ENCODE measurements at places on chromosomes 11 and 22.

GRCh38 chr11:11141065-11141464, 212.0 kb downstream of the CSNK2A3 start:
- no peak for DNase-seq

- no peak for DNase-seq
Observed at GRCh38 chr11:111836162-111836561, 35.2 kb downstream of the ALG9 start.

GRCh38 chr11:27254744-27255446, 108.1 kb downstream of the CCDC34 start:
- no peak for DNase-seq

DNA sequence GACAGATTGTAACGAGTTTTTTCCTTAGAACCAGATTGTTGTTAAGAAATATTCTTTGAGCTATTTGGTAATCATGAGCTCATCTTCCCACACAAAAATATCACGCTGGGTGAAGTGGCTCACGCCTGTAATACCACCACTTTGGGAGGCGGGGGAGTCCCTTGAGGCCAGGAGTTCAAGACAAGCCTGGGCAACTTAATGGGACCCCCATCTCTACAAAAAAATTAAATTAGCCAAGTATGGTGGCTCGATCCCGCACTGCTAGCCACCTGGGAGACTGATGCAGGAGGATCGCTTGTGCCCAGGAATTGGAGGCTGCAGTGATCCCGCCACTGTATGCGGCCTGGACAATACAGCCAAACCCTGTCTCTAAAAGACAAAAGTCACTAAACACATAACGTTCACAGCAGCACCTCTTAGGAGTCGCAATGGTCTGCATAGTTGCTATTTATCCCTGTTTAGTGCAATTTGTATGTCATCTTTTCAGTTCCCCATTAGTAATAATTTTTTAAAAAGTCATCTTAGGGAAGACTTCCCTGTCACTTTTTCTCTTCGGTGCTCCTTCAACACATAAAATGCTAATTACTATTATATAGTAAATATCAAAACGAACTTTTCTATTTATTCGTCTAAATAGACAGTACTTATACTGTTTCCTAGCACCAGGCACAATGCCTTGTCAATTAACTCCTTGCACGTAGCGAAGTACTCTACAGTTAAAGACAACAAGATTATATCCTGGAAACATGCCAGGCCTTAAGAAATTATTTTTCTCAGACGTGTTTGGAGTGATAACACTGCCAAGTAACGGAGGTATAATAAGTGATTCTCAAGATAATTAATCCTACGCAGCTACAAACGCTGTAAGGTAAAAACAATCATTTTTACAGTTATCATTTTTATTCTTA, 1.1 kb downstream of the ST13 start:
- no peak for DNase-seq

- no peak for DNase-seq
Observed at GRCh38 chr11:110892741-110893285, 180.6 kb upstream of the ARHGAP20 start.

- no peak for DNase-seq
Observed at GRCh38 chr11:67120881-67121710, 2.0 kb downstream of the KDM2A start.

DNA sequence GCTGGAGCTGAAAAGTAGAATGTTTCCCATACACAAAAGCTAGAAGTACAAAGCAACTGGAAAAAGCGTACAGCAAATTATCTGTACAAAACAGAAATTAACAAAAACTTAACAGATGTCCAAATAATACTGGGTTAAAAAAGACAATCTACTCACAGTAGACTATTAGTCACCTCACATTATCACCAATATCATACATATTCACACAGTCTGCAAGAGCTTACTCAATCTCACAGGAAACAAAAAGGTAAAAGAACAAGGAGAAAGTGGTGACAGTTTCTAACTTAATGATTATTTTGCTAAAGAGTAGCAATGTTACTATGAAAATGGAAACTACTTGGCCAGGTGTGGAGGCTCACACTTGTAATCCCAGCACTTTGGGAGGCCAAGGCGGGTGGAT, 11.9 kb downstream of the CELF1 start:
- no peak for DNase-seq

- no peak for DNase-seq
Observed at GRCh38 chr22:38246692-38247091, 26.1 kb downstream of the TMEM184B start.

GRCh38 chr11:132851247-132851646, 681.1 kb downstream of the OPCML start:
- no peak for DNase-seq
